Stomach (tissue), 19 donors: ENCODE measurements at places on chromosomes 5 and 9. TPM values are rescaled to one million over a fixed set of nuclear protein-coding genes. Genes with fewer than 3 reads are reported as not detected.

The TMOD1 gene
- 4.6 TPM for total RNA-seq

The POU5F2 gene
- 8.3 TPM for total RNA-seq

- no peak for DNase-seq
Measured at GRCh38 chr5:143176048-143176447, 227.4 kb downstream of the NR3C1 start.

GRCh38 chr9:130973686-130974281, 34.7 kb upstream of the FIBCD1 start:
- no peak for DNase-seq

The PCDHA11 gene
- 1.1 TPM for total RNA-seq
